Central memory CD8-positive, alpha-beta T cell (primary cell): ENCODE measurements at places on chromosomes 2 and 18.

GRCh38 chr2:30115141-30115980 lies 31.4 kb upstream of the YPEL5 start:
- DNase-seq, result peak; percentile 37

- no peak for DNase-seq
Measured at GRCh38 chr2:222862106-222862908, 1.5 kb downstream of the ACSL3 start.

DNA sequence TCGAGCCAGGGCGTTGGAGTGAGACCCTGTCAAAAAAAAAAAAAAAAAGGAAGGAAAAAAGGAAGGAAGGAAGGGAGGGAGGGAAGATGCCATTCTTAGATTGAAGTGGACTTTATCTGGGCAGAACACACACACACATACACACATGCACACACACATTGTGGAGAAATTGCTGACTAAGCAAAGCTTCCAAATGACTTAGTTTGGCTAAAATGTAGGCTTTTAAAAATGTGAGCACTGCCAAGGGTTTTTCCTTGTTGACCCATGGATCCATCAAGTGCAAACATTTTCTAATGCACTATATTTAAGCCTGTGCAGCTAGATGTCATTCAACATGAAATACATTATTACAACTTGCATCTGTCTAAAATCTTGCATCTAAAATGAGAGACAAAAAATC lies 564 bp upstream of the TTR start:
- DNase-seq, result no peak

DNA sequence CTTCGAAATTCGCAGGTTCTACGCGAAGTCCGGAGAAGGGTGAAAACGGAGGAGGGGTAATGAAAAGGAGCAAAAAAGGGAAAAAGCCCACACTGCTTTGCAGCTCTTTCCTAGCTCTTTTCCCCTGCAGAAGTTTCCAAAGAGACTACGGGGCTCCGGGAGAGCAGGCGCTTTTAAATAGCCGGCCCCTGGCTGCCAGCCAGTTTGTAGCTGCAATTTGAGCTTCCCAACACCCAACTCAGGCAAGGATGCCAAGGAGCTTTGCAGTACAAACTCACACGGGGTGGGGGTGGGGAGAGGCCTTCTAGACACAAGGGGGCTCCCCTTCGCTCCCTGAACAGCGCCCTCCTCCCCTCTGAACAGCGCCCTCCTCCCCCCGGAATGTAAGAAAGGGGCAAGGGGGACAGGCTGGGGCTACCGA lies at the start of gene IGFBP5:
TSS of gene IGFBP5 (minus strand) at position 149 of the 421 bp plus-strand sequence. CDS start 774 bp downstream, outside the sequence.
- DNase-seq, result no peak

DNA sequence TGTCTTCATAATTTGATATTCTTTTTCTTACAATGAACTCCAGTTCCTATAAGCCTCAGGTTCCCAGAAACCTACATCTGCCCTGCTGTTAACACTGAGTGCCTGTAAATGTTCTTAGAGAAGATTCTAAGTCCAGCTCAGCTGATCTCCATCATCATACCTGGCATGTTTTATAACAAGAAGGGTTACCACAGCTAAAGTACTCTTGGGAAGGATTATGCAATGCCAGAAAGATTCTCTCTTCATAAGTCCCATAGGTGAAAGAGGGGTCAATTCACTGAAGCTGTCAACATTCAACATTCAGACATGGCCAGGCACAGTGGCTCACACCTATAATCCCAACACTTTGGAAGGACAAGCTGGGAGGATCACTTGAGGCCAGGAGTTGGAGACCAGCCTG lies 31.3 kb upstream of the PTPN4 start:
- no peak for DNase-seq
